ENCODE measurements at places on chromosomes 4 and X. TPM values are rescaled to one million over a fixed set of nuclear protein-coding genes. Genes with fewer than 3 reads are reported as not detected.

- DNase-seq = no peak
Observed at GRCh38 chr4:122403861-122404260, 25.1 kb downstream of the ADAD1 start.

GRCh38 chr4:76850010-76850441 is 47.9 kb downstream of the SOWAHB start:
- peak; percentile 97 for DNase-seq

DNA sequence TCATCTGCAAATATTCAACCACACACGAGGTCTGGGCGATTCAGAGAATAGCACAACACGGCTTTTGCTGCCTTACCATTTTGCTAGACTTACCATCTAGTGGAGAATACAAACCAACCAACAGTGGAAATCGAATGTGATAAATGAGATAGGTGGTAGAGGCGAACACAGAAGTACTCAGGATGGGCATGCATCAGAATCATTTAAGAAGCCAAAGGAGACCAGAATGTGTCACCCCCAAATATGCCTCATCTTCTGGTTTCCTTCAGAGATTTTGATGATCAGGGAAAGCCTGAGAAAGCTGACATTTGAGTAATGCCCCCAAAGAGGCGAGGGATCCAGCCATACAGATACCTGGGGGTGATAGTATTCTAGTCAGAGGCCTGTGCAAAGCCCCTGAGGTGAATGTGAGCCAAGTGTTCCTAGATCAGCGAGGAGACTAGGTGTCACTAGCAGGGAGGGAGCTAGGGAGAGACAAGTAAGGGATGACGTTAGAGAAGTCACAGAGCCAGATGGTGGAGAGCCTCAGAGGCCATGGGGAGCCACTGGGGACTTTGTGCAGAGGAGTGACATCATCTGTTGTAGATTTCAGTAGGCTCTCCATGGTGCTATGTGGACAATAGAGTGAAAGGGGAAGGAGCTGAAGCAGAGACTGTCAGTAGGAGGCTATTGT is 1.7 kb downstream of the MTMR1 start:
- no peak for DNase-seq

DNA sequence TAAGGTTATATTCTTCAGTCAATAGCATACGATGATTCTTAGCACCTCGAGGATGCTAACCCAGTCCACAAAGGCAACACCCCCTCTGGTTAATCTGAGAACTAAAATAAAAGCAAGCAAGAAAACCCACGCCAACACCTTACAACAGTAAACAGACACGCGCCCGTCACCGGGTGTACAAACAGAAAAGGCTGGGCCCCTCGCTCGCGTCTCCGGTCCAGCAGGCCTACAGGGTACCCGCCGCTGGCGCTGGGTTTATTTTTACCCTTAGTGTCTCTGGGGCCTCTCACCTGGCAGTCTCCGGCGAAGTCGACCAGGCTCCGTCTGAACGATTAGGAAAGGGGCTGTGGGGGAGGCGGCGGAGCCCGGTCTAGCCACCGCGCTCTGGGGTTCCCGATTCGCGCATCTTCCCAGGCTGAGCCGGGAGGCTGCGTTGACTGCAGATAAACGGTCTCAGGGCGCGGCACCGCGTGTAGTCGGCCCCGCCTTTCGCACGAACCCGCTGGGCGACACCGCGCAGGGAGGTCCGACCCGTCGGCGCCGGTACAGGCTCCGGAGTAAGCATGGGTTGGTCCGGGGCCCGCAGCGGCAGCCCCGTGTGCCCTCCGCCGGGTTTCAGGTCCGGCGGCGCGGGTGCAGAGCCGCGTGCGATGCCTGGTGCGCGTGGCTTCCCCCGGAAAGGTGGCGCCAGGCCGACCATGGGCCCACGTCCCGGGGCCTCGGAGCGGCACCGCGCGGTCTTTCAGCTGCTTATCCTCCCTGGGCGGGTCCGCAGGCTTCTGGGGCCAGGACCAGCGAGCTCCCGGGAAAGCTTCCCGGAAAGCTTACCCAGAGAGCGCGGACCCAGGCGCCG is 441 bp downstream of the SLC9B2 start:
- peak; percentile 54 for DNase-seq

- no peak for DNase-seq
Observed at GRCh38 chrX:102745857-102746584, 25.5 kb downstream of the GPRASP3 start.

- peak; percentile 26 for DNase-seq
Observed at GRCh38 chrX:106955004-106955772, 35.0 kb downstream of the CLDN2 start.

GRCh38 chr4:150098214-150098613 is 20.0 kb downstream of the DCLK2 start:
- peak; percentile 62 for DNase-seq

DNA sequence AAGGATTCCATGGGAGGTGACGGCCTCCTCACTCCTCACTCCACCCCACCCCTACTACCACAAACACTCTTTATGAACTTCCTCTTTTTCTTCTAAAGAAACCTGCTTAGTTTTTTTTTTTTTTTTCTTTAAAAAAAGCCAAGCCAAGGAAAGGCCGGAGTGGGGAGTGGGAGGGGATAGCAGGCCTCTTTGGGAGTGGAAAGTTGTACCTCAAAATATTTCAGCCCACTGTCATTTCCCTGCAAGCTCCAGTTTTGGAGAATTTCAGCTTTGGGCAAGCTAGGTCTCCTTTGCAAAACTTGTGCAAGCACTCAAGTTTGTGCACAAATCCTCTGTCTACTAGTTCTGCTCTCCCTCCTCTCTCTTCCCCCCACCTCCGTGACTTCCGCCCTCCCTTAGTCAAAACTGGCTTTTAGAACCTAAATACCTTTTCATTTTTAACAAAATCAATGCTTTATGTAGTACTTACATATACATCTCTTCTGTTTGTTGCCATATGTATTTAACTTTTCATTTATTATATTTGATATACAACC is 512 bp upstream of the ANTXR2 start:
- no peak for DNase-seq

DNA sequence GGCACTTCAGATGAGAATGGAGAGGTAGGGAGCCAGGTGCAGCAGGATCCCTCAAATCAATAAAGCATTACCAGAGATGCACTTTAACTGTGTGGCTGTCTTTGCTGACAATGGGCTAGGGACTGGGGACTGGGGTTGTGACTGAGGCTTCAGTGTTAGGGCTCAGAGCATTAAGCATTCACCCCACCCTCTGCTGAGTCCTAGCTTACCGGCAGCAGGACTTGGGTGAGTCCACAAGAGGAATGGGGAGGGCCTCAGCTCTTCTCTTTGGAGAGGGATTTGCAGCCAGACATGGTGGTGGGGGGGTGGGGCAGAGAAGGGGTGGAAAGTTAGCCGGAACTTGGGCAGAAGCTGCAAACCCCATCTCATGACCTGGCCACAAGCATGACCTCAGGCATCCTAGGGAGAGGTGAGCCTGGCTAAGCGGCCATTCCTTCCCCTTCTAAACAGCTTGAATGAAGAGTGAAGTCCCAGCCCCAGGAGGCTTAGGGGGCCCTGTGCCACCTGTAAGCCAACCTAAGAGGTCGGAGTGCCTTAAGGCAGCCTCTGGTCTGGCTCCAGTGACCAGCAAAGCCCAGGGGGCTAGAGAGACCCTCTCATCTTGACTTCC is 78.4 kb downstream of the STARD8 start:
- no peak for DNase-seq

DNA sequence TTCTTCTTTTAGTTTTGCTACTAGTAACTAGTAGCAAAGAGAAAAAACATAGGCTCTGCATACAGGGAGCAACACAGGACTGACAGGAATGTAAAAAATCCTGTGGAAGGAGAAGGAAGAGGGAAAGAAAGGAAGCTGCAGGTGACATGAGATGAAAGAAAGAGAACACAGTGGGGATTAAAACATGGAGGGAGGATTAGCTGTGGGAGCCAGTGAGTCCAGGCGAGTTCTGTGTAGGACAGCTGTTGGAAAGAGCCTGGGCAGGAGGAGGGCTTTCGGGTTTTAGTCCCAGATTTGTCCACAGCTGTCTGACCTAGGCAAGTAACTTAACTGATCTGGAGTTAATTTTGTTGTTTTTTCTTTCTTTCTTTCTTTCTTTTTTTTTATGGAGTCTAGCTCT is 21.6 kb downstream of the CCNG2 start:
- DNase-seq = no peak

DNA sequence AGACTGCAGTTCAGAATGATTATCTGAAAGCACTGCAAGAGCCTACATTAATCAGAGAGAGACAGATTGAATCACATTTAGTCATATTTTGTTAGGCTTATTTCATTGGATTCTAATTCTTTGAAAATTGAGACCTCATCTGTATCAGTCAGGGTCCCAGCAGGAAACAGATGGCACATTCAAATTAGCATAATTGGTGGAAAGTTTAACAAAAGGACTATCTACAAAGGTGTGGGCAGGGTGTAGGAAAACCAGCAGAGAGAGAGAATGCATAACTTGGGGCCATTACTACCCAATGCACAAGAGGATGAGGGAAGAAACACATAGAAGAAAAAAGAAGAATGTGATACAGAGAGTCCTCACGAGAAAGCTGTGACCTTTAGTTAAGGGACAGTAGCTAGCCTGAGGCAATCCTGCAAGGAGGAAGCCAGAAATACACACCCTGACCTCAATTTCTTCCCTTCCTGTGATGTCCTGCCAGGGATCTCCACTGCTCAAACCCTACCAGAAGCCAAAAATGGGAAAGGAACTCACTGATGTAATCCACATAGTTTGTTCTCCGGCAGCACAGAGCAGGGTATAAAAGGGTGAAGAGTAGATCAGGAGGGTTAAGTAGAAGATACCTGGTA is 17.7 kb upstream of the XKRX start:
- peak; percentile 2 for DNase-seq

DNA sequence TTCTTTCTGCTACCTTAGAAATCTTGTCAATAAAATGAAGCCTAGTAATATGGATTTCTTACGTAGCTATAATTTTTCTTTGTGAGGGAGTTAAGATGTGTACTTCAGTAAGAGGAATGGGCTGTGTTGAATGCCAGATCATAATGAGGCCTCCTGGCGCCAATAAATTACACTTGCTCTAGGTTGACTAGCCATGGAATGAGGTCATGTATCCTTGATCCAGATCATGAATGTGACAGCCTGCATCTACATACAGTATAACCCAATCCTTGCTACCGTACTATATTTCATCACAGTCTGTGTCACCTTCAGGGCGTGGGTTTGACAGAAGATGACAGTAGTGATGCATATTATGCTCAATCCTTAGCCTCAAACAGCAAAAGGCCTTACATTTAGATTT is 36.2 kb downstream of the NHS start:
- DNase-seq = no peak

DNA sequence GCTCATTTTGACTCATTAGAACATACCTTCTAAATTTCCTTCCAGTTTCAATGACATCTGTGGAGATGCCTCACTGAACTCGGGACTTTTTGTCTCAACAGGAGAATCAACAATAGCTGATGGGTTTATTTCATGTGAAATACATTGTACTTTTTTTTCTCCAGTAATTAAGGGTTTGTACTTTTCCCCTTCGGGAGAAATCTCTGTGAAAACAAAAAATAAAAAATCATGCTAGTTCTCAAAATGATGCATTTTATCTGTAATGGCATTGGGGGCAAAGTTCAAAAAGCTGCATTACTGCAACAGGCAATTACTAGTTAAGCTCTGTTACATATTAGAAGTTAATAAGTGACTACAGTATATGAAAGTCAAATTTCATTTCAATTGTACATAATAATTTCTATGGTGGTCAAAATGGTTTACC is 167.3 kb upstream of the SH3RF1 start:
- no peak for DNase-seq

- DNase-seq = peak; percentile 23
Observed at GRCh38 chrX:21490341-21490740, 116.1 kb downstream of the CNKSR2 start.

DNA sequence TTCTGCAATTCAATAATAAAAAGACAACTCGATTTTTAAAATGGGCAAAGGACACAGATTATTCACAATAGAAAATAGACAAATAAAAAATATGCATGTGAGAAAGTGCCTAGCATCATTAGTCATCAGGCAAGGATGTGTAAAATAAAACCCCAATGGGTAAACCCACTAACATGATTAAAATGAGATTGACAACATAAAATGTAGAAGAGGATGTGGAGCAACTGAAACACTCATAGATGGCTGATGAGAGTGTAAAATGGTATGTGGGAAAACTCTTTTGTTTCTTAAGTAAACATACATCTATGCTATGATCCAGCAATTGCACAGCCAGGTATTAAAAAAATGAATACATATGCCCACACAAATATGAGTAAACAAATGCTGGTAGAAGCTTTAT is 177.6 kb downstream of the IQCM start:
- peak; percentile 73 for DNase-seq

DNA sequence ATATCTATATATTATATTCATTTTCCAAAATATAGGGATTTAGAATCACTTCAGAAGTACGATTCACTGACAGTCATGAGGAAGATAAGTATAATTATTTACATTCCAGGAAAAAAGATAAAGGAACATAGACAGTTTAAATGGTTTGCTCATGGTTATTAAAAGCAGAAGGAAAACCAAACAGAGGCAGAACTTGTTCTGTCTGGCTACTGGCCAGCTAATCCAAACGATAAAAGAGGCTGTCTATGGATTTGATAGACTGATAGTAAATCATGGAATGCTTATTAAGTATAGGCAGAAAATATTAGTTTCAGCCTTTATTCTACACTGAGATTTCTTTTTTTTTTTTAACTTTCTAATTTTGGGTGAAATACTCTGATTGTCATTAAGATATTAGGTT is 50.2 kb downstream of the RPGR start:
- DNase-seq = no peak

- DNase-seq = no peak
Observed at GRCh38 chrX:19589105-19589504, 73.8 kb upstream of the MAP3K15 start.

GRCh38 chr4:9926586-9926985 is 94.7 kb downstream of the SLC2A9 start:
- no peak for DNase-seq

DNA sequence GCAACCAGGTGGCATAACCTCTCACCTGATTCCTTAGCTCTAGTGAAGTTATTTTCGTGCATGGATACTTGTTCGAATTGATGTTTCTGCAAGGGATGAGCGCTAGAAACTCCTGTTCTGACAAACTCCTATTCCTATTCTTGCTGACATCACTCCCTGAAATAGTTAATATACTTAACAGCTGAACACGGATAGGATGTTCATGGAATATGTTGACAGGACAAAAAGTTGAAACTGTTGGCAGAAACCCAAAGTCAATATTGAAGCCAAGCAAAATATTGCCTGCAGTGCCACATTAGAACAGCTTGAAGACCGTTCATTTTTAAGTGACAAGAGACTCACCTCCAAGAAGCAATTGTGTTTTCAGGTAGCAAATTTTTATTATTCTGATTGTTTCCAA is at the start of gene KLKB1:
TSS of gene KLKB1 (plus strand) at position 287 of the 400 bp plus-strand sequence. CDS start 689 bp downstream, outside the sequence.
- DNase-seq = no peak

Gene PCDH10
- 12.5 TPM for total RNA-seq

Gene CT45A5
- not detected for total RNA-seq

Gene SMIM10
- 1.2 TPM for total RNA-seq

Gene GAB3
- total RNA-seq = 1.7 TPM

Gene SFRP2
- total RNA-seq = 146 TPM

Gene TSR2
- total RNA-seq = 25.5 TPM

Gene FRAS1
- total RNA-seq = 24.6 TPM

Gene DCHS2
- total RNA-seq = 0.36 TPM
